Kidney glomerular epithelial cell (primary cell): ENCODE measurements at places on chromosomes 7 and 10.
A peak's percentile ranks its signal among the peaks of the same experiment; 100 is the strongest.

DNA sequence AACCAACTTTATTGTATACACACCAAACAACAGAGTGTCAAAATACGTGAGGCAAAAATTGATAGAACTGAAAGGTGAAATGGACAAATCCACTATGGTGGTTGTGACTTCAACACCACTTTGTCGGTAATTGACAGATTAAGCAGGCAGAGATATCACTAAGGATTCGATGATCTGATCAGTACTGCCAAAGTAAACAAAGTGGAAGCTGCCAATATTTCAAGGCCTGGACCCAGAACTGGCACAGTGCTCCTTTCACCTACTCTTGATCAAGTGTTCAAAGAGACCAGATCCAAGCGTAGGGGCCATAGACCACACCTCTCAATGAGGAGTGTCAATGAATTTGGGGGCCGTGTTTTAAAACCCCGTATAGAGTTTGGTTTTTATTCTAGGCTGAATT is 167.0 kb downstream of the CDK14 start:
- DNase-seq, result no peak

- DNase-seq, result peak; percentile 36
These were observed 44.6 kb upstream of the NAMPT start for GRCh38 chr7:106329408-106329807.

- no peak for DNase-seq
These were observed 10.0 kb upstream of the CDK14 start for GRCh38 chr7:90586091-90586490.

DNA sequence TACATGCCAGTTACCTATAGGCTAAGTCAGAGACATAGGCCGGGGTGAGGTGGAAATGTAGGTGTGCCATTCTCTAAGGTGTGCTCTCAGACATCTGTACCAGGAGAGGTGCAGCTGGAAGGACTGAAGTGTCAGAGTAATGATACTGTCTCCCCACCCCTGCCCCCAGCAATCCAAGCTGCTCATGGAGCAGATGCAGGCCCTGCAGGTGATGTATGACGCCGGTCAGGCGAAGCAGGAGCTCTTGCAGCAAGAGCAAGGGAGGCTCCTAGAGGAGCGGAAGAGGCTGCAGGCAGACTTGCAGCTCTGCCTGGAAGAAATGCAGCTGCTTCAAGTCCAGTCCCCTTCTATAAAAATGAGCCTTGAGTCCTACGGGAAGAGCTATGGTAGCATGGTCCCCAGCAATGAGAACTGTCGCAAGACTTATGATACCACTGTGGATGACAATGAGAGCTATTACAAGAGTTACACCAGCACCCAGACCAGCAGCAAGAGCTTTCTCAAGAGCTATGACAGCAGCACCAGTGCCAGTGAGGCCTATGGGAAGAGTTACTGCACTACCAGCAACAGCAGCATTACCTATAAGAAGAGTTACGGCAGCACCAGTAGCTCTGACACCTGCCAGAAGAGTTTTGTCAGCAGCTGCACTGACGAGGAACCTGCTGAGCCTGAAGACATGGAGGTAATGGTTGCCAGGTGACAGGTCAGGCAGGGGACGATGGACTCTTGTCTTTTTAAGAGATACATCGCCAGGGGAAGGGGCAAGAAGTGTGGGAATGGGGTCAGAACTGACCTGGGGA is 18.4 kb upstream of the FLNC start:
- DNase-seq, result no peak

DNA sequence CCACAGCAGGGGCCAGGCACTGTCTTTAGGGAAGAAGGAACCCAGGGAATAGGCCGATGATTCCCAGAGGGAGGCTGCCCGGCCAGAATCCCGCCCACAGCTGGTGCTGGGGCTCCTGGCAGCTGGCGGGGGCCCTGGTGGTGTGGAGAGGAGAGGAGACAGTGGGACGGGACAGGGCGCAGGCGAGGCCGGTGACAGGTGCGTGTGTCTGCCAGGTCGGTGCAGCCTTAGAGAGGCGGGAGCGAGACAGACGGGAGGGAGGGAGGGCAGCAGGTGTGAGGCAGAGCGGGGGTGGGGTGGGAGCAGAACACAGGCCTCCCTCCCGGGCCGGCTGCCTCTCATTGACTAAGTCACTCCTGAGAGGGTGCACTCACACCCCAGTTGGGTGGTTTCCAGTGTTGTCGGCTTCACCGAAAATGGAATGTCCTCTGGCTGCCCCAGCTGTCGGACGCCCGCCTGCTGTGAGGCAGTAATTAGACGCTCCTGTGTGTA is 55.2 kb downstream of the ELFN1 start:
- no peak for DNase-seq

GRCh38 chr10:73086816-73087215 is 9.8 kb downstream of the P4HA1 start:
- DNase-seq, result no peak

- no peak for DNase-seq
These were observed 61.8 kb upstream of the A1CF start for GRCh38 chr10:50946991-50947781.

DNA sequence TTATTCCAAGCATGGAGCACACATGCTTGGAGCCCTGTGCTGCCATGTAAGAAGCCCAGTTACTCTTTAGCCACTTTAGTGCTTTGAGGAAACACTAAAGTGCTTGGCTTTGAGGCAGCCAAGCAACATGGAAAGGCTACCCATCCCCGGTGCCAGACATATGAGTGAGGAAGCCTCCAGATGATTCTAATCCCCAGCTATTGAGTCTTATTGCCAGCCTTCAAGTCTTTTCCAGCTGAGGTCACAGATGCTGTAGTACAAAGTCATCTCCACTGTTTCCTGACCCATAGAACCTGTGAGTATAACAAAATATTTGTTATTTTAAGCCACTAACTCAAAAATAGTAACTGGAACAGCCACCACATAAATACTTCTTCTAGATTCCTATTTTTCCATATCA is 91.4 kb upstream of the CYP26C1 start:
- no peak for DNase-seq

DNA sequence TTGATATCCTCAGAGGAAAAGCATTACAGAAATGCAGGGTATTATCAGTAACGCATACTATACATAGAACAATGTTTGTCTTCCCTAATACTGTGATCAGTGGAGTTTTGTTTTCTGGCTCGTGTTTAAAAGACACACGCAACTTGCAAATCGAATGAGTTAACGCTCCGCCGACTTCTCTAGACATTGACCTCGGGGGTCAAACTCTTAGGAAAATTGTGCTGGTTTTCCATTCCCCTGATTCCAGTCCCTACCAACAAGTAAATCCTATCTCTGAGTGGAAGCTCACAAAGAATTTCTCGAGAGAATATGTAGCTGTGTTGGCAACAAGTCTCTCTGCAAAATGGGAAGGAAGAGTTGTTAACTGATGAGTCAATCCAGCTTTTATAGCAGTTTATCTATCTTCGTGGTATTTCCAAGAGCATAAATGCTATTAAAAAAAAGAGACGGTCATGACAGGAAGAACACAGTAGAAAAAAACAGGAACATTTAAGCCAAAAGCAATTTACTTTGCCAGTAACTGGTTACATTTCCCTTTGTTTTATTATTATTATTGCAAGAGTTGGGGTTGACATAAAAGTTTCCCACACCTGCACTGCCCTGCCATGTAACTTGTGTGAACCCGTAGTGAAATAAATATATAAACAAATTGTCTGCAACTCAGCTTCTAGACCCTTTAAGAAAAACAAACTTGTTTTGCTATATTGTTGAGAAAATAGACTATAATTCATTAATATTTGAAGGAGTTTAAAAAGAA is 144.4 kb downstream of the ARID5B start:
- peak; percentile 89 for DNase-seq

DNA sequence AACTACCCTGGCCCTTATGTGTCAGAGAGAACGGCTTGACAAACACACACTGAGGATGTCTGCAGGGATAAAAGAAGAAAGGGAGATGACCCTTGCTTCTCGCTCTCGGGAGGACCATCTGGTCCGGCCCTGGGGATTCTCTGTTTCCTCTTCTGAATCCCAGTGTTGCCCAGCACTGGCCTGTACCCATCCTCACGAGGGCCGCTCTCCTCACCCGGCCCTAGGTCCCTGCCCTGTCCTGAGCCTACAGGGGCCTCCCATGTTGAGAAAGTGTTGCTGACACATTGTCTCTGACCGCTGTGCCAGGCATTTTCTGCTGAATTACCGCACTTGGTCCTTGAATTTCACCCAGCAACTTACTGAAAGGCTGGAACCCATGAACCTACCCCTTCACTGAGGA is 171.9 kb upstream of the LANCL2 start:
- DNase-seq, result no peak

- DNase-seq, result no peak
These were observed 8.2 kb upstream of the CXCL12 start for GRCh38 chr10:44393051-44393630.

GRCh38 chr7:29356631-29357030 is 162.1 kb downstream of the CHN2 start:
- DNase-seq, result no peak

DNA sequence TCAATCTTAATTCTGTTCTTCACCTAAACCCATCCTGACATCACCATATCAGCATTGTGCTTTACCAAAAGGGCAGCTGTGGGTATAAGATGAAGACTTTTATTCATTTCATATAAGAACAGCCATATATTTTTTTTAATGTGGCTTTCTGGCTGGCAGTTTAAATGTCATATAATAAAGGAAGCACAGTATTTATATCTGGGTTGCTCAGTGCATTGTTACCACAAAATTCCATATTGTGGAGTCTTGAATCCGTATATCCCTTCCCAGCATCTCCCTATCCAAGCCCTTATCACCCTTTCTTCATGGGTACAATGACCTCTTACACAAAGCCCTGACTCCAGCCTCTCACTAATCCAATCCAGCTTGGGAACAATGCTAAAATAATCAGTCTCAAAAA is 125.8 kb downstream of the RAPGEF5 start:
- no peak for DNase-seq

GRCh38 chr10:74771054-74771453 is 55.3 kb upstream of the KAT6B start:
- DNase-seq, result no peak

- DNase-seq, result no peak
These were observed 9.0 kb downstream of the TMEM243 start for GRCh38 chr7:87210506-87210905.

GRCh38 chr7:71017602-71018001 is 114.3 kb upstream of the GALNT17 start:
- no peak for DNase-seq

DNA sequence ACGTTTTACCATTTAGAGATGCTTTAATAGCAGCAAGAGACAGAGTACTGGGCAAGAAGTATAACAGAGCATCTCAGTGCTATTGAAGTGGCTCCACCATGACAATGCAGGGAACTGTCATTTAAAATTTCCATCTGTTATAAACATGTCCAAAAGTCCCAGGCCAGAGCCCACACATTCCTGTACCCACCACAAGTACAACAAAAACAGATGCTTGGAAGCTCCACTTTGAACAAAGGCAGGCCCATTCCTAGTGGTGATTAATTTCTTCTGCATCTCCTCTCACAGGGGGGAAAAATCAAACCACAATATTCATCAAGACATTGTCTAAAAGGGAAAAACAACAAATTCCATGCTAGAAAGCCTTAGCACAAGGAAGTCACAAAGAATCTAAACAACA is 627.9 kb downstream of the PARD3 start:
- peak; percentile 23 for DNase-seq

DNA sequence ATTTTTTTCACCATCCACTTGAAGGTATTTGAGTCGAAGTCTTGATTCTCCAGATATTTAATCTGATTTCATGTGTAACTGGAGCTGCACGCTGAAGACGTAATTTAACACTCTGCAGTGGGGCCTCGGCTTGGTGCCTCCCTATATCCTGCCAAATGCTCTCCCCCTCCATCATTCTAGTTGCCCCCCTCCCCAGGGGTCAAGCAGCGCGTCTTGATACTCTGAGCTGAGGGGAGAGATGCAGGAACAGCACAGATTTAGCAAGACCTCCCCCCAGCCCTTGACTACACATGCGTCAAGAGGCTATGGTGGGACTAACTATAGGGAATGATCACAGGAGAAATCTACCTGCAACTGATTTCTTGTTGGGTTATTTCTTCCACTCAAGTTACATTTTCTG is 85.8 kb downstream of the PRPF18 start:
- no peak for DNase-seq

DNA sequence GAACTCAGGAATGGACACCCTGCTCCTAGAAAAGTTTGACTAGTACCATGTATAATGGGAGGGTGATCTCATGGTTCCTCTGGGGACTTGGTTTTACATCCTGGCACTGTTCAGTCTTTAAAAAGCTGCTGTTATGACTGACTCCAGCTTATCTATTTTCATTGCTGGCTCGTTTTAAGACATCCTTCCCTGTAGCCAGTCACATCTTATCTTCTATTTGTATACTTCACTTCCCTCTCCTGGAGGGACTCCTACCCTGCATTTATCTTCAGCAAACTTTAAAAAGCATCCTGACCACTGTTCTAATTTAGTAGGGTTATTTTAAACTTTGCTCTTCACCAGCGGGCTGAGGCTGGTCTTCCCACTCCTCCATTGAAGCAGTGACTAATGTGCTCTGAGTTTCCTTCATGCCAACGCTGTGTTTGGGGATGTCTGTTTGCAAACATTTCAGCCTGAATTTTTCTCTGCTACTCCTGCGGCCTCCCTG is 72.9 kb upstream of the ARMC3 start:
- no peak for DNase-seq

GRCh38 chr10:102450124-102450373 is 1.3 kb downstream of the C10orf95 start:
- DNase-seq, result no peak

GRCh38 chr7:55086413-55087201 is 67.8 kb downstream of the EGFR start:
- peak; percentile 98 for DNase-seq

DNA sequence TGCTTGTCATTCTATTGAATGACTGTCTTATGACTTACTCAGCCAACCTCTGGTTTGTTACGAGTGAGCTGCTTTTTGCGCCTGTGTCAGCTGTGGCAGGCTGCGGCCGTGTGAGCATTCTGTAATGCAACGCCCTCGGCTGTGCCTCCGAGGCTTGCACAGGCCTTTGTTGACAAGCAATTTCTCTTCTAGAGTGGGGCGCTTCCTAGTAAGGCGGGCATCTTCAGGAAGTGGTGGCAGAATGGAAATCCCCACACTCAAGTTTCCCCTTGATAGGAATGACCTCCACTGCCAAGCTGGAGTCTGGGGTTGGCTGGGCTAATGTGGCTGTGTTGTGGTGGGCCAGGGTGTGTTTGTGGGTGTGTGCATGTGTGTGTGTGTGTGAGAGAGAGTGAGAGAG is 20.2 kb upstream of the TMEM178B start:
- peak; percentile 56 for DNase-seq
